ENCODE measurements at places on chromosomes 5 and 9. TPM values are rescaled to one million over a fixed set of nuclear protein-coding genes. Genes with fewer than 3 reads are reported as not detected.

Gene PCDHB10
- 2.0 TPM for total RNA-seq

Gene TJP2
- 51.7 TPM for total RNA-seq

DNA sequence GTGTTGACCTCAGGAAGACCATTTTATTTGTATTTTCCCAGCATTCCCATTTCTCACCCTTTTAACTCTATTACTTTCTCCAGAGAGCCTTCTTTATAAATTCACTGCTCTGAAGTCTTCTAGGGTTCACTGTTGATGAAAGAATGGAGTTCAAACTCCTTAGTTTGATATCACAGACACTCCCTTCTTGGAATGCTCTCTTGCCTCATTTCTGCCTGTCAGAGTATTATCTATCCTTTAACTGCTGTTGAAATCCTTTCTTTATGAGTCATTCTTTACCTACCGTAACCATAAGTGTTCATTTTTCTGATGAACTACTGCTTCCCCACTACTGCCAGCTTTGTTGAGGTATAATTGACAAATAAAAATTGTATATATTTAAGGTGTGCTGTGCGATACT is 4.3 kb downstream of the RIC1 start:
- no peak for DNase-seq

DNA sequence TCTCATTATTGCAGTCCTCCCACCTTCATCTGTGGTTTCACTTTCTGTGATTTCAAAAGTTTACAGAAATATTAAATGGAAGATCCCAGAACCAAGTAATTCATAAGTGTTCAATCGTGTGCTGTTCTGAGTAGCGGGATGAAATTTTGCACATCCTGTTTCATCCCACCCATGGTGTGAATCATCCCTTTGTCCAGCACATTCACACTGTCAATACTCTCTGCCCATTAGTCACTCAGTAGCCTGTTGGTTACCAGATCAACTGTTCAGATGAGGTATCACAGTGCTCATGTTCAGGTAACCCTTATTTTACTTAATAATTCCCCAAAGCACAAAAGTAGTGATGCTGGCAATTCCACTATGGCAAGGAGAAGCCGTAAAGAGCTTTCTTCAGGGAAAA is 26.8 kb downstream of the FAM81B start:
- DNase-seq: no peak

- DNase-seq: no peak
Measured at GRCh38 chr5:124670722-124671184, 75.7 kb downstream of the ZNF608 start.
